ENCODE measurements at places on chromosomes 1 and 21.

DNA sequence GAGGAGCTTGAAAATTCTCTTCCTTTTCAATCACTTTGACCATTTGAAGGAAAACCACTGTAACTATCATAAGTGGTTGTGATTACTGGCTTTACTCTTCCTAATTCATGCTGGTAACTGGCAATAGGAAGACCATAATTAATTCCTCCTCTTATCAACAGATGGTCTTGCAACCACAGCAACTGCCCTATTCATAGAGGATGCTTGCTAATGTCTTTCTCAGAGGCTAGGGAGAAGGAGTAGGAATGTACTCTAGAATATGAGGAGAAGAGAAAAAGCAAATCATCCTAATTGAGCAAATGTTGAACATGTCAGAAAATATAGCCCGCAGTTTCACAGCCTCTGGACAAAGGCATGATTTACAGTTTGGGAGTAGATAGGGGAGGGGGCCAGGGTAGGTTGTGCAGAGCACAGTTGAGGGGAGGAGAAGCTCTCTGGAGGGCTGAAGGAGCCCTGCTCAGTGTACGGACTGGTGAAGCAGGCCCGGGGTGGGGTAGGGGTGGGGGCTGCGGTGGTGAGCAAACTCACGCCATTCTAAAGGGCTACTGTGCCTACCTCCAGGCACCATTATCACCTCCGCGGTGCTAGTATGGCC, 192.9 kb downstream of the PCP4 start:
- DNase-seq = no peak

DNA sequence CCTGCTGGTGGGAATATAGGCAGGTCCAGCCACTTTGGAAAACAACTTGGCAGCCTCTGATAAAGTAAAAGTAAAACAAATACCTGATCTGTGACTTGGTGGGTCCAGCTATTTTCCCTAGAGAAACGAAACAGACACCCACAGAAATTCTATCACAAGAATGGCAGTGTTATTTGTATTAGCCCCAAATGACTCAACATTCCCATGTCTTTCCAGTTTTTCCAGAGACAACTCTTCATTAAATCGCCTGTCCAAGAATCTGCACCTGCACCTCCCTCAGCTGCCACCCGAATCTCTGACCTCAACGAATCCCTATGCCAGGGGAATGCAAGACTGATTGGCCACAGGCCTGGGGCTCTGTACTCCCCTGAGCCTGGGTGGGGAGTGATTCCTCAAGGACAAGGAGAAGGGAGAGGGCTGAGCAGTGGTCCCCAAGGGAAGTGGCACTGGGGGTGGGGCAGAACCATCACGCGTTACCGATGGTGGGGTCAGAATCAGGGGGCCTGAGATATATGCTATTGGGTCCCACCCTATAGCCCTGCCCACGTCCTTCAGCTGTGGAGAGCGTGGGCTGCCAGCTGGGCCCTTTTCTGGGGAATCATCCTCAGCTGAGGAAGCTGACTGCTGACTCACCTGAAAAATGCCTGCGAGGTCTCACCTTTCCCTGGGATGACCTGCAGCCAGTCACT, 553.0 kb downstream of the PTPRU start:
- DNase-seq = no peak

DNA sequence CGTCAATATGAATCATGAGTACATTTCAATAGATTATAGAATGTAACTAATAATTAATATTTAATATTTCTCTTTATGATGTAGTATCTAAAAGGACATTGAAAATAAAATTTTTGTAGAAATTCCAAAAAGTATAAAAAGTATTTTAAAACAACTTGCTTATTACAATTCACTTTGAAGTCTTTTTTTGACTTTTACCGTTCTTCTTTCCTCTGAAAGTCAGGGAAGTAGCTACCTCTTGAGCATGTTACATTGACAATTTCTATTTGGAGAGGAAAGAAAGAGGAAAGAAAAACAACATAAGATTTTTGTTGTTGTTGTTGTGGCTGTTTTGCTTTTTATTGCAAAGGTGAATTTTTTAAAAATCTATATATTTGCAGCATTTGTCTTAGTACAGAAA, 1.3 kb downstream of the PTPRC start:
- no peak for DNase-seq

- DNase-seq = no peak
Measured at GRCh38 chr1:110281363-110282290, 57.5 kb upstream of the RBM15 start.

DNA sequence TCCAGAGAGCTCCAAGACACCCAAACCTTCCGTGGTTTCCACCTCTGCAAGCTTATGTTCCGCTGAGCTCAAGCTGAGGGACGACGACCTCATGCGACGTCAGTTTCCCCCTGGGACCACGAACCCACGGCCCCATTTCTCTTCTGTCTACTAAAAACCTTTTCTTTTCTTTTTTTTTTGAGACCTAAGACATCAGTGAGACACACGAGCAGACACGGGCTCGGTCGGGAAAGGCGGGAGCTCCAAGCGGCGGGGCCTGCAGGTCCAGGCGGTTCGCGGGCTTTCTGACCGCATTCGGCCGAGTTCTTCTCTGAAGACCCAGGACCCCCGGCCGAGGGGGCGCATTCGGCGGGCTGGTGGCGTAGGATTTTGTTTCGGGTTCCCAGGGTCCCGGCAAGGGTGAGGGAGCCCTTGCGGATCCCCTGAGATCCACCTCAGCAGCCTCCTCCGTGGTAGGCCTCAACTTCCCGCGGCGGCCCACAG, 402 bp downstream of the C21orf58 start:
- DNase-seq = no peak

DNA sequence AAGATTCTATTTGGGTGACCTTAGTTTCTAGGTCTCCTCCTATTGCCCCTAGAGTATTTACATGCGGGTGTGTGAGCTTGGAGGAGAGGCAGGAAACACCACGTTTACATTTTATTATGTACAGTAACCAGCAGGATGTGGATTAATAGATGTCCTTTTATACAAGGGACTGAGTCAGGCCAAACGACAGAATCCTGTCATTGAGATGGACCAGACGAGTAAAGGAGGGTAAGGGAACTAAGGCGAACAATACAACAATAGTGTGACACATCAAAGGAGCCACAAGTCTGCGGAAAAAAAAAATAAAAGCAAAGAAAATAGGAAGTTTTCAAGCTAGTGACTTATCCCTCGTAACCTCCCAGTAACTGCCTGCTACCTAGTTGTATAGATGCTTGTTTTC, 151.1 kb downstream of the GABPA start:
- DNase-seq = no peak
